ENCODE measurements at places on chromosomes 4 and X.

DNA sequence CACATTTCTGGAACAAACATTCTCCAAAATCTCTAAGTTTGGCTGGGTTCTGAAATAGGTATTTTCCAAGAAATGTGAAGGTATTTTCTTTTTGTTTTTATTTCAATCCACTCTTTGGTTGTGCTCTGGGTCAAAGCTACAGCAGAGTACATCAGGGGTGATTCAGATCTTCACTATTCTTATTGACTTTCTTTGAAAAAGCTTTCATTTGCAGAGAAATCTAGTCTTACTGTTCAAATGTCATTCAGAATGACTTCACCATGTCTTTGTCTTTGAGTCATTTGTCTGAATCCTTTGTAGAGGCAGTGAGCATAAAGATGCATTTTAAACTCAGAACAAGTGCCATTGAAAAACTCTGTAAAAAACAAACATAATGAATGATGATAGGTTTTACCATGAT is 547.2 kb upstream of the ADGRL3 start:
- no peak for DNase-seq

- no peak for DNase-seq
Measured at GRCh38 chr4:125681240-125681639, 366.5 kb downstream of the FAT4 start.

- peak; percentile 44 for DNase-seq
Measured at GRCh38 chrX:39877905-39878304, 219.9 kb downstream of the BCOR start.

GRCh38 chr4:119632216-119632615 is 3.6 kb upstream of the PDE5A start:
- DNase-seq: no peak

GRCh38 chrX:24491741-24492140 is 26.7 kb downstream of the PDK3 start:
- no peak for DNase-seq

GRCh38 chr4:159160242-159160641 is 57.4 kb downstream of the RAPGEF2 start:
- no peak for DNase-seq

GRCh38 chr4:153825691-153826090 is 36.8 kb upstream of the SFRP2 start:
- DNase-seq: peak; percentile 24

- no peak for DNase-seq
Measured at GRCh38 chrX:136142592-136142991, 4.7 kb upstream of the FHL1 start.
